Activated T-cell treated with anti-CD3 and anti-CD28 coated beads, Interleukin-2, amount 50 U/mL, for 48 hours (primary cell): ENCODE measurements at places on chromosomes 6 and 20.
A peak's percentile ranks its signal among the peaks of the same experiment; 100 is the strongest.

DNA sequence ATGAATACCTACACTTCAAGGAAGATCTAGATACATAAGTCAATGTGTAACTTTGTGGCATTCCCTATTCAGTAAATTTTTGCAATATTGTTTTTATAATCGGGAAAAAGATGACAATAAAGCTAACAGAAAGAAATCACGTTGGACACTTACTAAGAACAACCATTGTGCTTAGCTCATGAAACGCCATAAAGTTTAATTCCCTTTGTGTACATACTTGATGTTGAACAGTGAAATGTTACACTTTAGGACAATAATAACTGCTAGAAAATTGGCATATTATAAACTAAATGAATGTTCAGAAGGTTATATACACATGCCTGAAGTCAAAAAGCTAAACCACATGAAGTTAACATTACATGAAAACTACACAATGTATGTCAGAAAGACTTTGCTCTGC, 153.2 kb downstream of the TASP1 start:
- no peak for DNase-seq

- no peak for DNase-seq
Observed at GRCh38 chr6:145631374-145631773, 103.9 kb downstream of the EPM2A start.

DNA sequence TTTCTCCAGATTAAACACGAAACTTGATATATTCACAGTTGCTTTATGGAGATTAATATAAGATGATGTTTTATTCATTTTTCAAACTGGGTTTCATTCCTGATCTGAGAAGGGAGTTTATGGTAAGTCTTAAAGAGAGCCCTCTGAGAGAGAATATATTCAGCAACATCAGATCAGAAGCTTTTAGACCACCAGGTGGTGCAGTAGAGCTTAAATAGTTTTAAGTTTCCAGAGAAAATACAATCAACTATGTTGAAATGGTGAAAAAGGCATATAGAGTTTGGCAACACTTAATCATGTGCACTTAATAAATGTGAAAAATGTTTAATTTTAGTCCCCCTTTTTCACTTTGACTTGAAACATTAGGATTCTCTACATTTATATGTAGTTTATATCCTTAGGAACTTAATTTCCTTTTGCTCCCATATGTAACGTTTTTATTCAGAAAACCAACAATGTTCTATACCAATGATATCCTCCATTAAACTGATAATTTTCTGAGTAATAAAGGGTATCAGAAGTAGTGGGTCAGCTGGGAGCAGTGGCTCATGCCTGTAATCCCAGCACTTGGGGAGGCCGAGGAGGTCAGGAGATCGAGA, 86.4 kb upstream of the CLDN20 start:
- no peak for DNase-seq

DNA sequence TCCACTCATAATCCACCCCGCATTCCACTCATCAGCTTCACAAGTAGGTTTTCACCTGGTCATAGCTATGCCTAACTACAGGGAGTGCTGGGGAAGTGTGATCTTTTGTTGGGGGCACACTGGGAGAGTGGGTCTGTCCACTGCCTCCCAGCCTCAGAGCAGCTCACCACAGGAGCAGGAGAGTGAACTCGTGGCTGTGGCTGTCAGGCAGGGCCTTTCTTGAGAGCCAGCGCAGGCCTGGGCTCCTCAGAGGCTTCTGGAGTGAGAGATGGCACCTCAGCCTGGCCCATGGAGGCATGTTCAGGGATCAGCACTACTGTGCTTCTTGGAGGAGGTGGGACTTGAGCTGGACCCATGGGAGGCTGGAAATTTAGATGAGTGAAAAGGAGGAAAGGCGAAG, 4.0 kb upstream of the GNRH2 start:
- DNase-seq = no peak

GRCh38 chr20:50196896-50197295, 6.3 kb downstream of the CEBPB start:
- no peak for DNase-seq

GRCh38 chr20:36254076-36254475, 17.8 kb downstream of the AAR2 start:
- DNase-seq = no peak

- no peak for DNase-seq
Observed at GRCh38 chr6:25777031-25777430, 22.5 kb downstream of the SLC17A4 start.

GRCh38 chr6:125067552-125067951, 86.0 kb upstream of the TPD52L1 start:
- no peak for DNase-seq

DNA sequence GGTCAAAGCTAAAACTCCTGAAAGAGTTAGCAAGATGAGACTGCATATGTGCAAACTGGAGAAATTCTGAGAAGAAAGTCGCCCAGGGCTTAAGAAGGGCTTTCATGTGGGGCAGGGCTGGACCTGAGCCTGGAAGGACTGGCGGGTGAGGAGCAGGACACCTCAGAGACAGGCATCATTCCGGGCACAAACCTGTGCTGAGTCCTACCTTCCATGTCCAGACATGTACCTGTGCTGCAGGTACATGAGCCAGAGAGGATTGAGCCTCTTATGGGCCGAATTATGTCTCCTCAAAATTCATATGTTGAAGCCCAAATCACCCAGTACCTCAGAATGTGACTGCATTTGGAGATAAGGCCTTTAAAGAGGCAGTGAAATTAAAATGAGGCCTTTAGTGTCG, 171.0 kb downstream of the QRSL1 start:
- no peak for DNase-seq

GRCh38 chr20:30500829-30501440, 756.5 kb upstream of the DEFB115 start:
- DNase-seq = no peak

DNA sequence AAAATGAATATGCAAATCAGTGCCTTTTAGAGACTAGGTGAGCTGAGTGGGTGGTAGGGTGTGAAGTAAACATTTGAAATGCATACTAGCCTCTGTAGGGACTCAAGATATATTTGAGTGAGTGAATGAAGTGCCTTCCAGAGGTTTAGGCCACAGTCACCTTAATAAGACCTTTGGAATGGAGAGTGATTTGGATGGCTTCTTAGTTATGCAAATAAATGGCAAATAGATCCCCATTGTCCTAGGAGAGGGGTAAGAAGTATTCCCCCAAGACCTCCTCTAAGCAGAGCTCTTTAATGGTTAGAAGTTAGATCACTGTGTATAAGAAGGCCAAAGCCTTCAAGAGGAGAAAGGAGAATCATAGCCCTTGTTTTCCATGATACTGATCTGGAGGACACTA, 47.8 kb upstream of the IMPG1 start:
- DNase-seq = no peak

DNA sequence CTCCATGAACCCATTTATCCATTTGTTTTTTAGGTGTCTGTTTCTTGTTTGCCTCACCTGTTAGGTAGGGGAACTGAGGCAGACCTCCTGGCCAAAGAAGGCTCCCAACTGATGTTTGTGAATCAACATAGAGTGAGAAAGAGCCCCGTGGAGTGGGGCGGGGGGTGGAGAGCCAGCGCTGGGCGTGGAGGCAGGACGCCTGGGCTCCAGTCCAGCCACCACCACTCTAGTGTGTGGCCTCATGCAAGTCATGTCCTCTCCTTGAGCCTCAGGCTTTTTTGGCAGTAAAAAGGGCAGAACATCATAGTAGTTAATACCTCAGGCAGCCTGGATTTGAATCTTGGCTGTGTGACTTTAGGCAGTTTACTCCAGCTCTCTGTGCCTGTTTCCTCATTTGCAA, 42.2 kb upstream of the SCRT2 start:
- no peak for DNase-seq

GRCh38 chr20:51600016-51600420, 57.5 kb upstream of the NFATC2 start:
- no peak for DNase-seq

GRCh38 chr6:157019733-157020132, 242.6 kb downstream of the ARID1B start:
- DNase-seq = no peak

GRCh38 chr6:16969699-16970655, 131.9 kb upstream of the STMND1 start:
- no peak for DNase-seq

GRCh38 chr6:31009731-31010130, 543 bp upstream of the MUC22 start:
- DNase-seq = no peak

DNA sequence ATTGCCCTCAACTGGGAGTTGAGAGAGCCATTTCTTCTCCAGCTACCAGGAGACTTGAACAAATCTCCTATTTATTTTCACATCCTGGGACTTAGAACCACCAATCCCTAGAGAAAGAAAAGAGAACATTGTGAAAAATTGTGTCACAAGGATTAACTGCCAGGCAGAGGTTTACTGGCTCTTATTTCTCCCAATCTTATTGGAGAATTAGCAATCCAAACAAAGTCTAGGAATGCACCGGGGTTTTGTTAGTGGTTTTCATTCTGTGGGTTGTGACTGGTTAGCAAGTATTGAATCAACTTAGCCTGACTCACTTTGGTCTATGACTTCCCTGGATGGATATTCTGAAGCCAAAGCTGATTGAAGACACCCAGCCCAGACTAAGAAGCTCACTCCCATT, 21.2 kb upstream of the ENPP5 start:
- no peak for DNase-seq

- no peak for DNase-seq
Observed at GRCh38 chr20:18284805-18285533, 3.4 kb upstream of the ZNF133 start.

- DNase-seq = no peak
Observed at GRCh38 chr6:72826037-72826436, 204.2 kb downstream of the KCNQ5 start.

DNA sequence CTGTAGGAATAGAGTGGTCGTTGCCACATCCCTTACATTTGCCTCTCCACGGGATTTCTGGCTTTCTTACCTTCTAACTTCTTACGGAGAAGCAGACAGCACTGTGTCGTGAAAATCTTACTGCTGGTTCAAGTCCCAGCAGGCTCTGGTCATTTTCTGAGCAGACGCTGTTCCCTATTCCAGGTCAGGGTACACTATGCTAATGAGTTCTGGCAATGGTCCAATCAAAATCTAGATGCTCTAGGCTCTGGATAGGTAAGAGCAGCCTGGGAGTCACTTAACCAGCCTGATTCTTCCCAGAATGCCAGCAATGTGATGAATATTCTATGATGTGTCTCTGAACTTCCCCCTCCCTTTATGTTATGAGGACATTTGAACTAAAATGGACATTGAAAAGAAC, at the start of gene GCM1:
Gene GCM1 (minus strand): TSS at position 158 of the 400 bp plus-strand sequence. CDS start 3,209 bp downstream, outside the sequence.
- DNase-seq = no peak

GRCh38 chr6:12024216-12024615, 12.1 kb downstream of the HIVEP1 start:
- no peak for DNase-seq

- no peak for DNase-seq
Observed at GRCh38 chr6:149379977-149380376, 20.1 kb upstream of the SUMO4 start.

- DNase-seq = no peak
Observed at GRCh38 chr6:146200176-146200575, 171.3 kb downstream of the GRM1 start.

DNA sequence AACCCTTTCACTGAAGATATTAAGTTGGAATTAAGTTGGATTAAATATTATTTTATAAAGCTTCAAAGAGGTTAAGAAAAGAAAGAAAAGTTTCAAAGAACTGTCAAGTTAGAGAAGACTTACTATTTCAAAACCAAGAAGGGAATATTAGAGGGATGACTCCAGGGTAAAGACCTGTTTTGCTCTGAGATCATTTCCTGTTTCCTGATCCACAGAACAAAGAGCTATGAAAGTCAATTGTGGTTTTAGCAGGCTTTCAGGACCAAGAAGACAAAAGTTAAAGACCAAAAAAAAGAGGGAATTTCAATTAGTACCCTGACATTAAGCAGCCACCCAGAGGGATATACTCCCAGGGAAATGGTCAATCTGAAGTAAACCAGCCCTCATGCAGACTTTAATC, 19.4 kb downstream of the ESF1 start:
- DNase-seq = no peak

GRCh38 chr6:13924949-13925881, at the start of gene RNF182:
RNF182 (plus strand) TSS chr6:13924952; CDS start chr6:13977120, 52,168 bp downstream.
- peak; percentile 17 for DNase-seq

GRCh38 chr6:78578430-78578829, 288.9 kb upstream of the IRAK1BP1 start:
- DNase-seq = no peak

DNA sequence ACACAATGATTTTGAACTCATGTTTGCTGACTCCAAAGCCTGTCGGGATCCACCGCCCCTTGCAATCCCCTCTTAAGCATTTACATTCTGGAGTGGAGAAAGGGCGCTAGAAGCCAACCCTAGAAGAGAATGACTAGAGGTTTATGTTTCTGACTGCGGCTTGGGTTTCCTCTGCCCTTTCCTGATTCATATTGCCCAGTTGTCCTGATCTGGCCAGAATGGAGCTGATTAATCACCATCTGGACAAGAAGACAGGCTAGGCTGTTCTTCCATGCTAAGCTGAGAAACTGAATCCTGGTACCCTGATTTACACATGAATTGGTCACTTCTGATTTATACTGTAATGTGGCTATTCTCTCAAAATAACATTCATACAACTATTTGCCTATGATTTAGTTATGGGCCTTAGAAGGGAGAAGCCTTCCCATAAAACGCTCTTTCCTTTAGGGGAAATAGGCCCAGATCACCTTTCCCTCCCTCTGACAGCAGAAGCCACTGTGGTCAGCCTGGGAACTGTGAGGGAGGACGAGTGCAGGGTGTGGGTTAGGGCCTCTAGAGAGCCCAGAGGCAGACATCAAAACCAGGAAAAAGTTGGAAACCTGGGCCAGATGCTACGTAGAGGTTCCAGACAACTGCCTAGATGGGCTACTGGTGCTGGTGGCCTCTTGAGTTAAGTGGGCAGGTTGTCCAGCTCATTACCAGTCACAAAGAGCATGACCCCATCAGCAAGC, 199.2 kb upstream of the PRDM1 start:
- DNase-seq = no peak

DNA sequence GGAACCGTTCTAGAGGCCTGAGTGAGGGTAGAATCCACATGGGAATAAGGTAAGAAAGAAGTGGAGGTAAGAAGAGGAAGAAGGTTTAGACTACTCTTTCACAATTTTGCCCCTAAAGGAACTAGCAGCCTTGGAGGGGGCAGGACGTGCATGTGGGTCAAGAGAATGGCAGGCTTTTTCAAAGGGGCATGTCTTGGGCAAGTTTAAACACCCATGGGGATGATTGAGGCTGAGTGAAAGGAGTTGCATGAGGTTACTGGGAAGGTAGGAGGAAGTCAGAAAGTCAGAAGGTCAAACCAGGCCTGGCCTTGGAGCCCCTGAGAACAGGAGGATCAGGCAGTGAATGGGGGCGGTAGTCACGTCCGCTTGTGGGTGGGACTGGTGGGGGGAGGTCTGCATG, 10.2 kb downstream of the ADA start:
- no peak for DNase-seq

DNA sequence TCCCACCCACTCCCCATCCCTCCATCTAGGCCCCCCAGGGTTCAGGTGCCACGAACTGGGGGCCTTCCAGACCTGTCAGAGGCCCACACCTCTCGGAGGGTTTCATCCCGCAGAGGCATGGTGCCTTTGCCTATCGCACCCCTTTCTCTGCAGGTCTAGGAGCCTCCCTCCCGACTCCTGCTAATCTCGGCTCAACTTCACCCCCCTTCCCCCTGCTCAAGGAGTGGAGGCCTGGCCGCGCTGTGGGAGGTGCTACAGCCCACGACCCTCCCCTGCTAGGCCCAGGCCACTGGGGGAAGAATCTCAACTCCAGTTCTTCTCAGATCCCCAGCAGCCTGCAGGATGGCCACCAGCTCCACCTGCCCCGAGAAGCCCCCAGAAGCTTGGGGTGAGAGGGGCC, at the start of gene TULP1:
Gene TULP1 (minus strand): TSS at position 157 of the 400 bp plus-strand sequence. CDS start 38 bp downstream, at position 119.
- DNase-seq = no peak

- DNase-seq = no peak
Observed at GRCh38 chr6:33854572-33855030, 50.8 kb upstream of the MLN start.

- no peak for DNase-seq
Observed at GRCh38 chr6:33757906-33758305, 11.2 kb upstream of the IP6K3 start.
